Breast epithelium (tissue), 4 donors: ENCODE measurements at places on chromosomes 6 and 20.

GRCh38 chr6:12935637-12936036 is 219.1 kb downstream of the PHACTR1 start:
- no peak for DNase-seq
- no peaks in the 10 kb centered on the region for H3K4me1 ChIP-seq
- H3K36me3 ChIP-seq, result no peaks in the 10 kb centered on the region
- H3K4me3 ChIP-seq, result no peak overlapping the region

GRCh38 chr20:38776363-38776762 is 28.1 kb downstream of the ACTR5 start:
- DNase-seq, result no peak
- H3K4me3 ChIP-seq, result no peak overlapping the region
- H3K27ac ChIP-seq, result no peak overlapping the region

GRCh38 chr6:35494161-35494563 is 2.7 kb downstream of the TEAD3 start:
- peaks cover 35% of the 10 kb centered on the region for H3K4me1 ChIP-seq
- no peaks in the 10 kb centered on the region for H3K36me3 ChIP-seq
- peak overlapping the region; percentile 93 for H3K4me3 ChIP-seq
- no peak for DNase-seq
- H3K27ac ChIP-seq, result peak overlapping the region; percentile 98

DNA sequence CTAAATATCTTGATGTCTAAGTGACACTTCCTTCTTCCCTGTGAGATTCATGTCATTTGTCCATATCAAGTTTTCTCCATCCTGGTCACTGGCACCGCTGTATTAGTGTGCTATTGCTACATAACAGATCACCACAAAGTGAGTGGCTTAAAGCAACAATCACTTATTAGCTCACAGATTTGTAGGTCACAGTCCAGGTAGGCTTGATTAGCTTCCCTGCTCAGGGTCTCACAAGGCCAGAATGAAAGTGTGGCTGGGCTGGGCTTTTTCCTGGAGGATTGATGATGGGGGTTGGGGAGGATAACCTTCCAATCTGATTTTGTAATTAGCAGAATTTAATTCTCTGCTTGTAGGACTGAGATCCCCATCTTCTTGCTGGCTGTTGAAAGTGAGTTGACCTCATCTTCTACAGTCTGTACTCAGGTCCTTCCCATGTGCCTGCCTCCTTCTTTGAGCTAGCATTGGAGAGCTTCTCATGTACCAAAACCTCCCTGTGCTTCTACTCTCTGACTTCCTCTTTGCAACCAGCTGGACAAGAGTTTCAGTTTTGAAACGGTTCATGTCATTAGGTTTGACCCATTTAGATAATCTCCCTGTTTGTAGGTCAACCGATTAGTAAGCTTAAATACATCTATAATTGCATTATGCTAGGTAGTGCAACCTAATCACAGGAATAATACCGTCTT is 152.4 kb upstream of the MAN1A1 start:
- H3K27me3 ChIP-seq, result no peaks in the 10 kb centered on the region
- DNase-seq, result no peak
- no peaks in the 10 kb centered on the region for H3K36me3 ChIP-seq
- no peak overlapping the region for H3K4me3 ChIP-seq
- no peak overlapping the region for H3K27ac ChIP-seq

DNA sequence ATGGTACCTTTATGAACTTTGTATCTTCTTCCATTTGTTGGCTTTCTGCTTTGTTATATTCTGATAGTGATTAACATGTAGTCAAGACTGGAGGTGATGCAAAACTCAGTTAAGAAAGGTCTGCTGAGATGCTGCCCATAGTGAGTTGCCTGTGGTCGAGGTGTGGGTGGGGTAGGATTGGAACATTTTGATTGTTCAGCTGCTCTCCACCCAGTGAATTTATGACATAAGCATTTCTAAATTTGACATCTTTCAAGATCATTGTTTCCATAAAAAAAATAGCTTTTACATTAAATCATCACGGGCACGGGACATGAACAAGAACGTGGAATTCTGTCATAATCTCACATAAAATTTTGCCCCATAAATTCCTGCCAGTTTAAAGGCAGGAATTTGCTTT is 146.6 kb upstream of the POU3F2 start:
- no peak overlapping the region for H3K4me3 ChIP-seq
- no peak for DNase-seq
- no peak overlapping the region for H3K27ac ChIP-seq
- H3K36me3 ChIP-seq, result no peaks in the 10 kb centered on the region
- H3K4me1 ChIP-seq, result no peaks in the 10 kb centered on the region

- DNase-seq, result no peak
- no peaks in the 10 kb centered on the region for H3K27me3 ChIP-seq
- H3K4me3 ChIP-seq, result no peak overlapping the region
- H3K27ac ChIP-seq, result no peak overlapping the region
These were observed 123.4 kb downstream of the LY86 start for GRCh38 chr6:6711832-6712448.

DNA sequence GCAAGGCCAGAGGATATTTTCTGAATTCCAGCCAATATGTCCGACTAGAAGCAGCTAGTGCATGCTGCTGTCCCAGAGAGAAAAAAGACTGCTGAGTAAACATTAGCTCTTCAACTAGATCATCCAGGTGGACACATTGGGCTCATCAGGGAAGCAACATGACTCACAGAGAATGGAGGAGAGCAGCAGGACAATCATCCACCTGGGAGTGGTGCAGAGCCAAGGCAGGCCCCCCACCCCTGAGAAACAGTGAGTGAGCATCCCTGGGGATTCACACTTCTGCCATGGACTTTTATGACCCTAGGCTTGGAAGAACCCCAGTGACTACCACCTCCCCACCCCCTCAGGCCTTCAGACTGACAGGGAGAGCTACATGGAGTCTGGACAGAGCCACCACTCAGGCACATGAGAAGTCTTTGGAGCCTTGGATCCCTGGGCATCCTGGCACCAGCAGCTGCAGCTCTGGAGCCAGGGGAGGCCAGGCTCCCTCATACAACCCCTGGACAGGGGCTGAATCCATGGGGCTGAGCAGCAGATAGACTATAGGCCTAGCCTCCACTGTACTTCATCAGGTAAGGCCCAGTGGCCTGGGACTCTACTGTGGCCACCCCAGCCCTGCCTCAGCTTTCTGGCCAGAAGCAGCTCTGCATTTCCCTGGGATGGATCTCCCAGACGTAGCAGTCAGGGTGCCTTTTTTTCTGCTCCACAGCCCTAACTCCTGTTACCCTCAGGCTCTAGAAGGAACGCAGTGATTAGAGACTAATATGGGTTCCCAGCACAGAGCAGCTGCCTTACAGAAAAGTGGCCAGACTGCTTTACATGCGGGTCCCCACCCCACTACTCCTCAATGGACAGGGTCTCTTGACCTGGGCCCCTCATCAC is 82.9 kb upstream of the RNF217 start:
- H3K36me3 ChIP-seq, result no peaks in the 10 kb centered on the region
- no peaks in the 10 kb centered on the region for H3K4me1 ChIP-seq
- DNase-seq, result no peak
- H3K27ac ChIP-seq, result no peak overlapping the region

- H3K36me3 ChIP-seq, result no peaks in the 10 kb centered on the region
- H3K4me3 ChIP-seq, result no peak overlapping the region
- no peaks in the 10 kb centered on the region for H3K4me1 ChIP-seq
- no peak overlapping the region for H3K27ac ChIP-seq
- DNase-seq, result no peak
These were observed 50.2 kb downstream of the GFRA4 start for GRCh38 chr20:3612795-3613572.

DNA sequence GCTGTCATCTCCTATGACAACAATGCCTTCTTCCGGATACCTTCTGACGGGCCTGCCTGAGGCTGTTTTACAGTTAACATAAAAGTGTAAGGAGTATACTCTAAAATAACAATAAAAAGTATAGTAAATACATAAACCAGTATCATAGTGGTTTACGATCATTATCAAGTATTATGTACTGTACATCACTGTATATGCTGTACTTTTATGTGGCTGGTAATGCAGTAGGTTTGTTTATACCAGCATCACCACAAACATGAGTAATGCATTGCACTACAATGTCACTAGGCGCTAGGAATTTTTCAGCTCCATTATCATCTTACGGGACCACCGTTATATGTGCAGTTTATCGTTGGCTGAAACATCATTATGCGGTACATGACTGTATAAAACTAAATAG is 76.5 kb downstream of the VEGFA start:
- H3K27ac ChIP-seq, result no peak overlapping the region
- no peaks in the 10 kb centered on the region for H3K27me3 ChIP-seq
- H3K4me1 ChIP-seq, result no peaks in the 10 kb centered on the region
- DNase-seq, result no peak
- no peaks in the 10 kb centered on the region for H3K36me3 ChIP-seq
- no peak overlapping the region for H3K4me3 ChIP-seq

DNA sequence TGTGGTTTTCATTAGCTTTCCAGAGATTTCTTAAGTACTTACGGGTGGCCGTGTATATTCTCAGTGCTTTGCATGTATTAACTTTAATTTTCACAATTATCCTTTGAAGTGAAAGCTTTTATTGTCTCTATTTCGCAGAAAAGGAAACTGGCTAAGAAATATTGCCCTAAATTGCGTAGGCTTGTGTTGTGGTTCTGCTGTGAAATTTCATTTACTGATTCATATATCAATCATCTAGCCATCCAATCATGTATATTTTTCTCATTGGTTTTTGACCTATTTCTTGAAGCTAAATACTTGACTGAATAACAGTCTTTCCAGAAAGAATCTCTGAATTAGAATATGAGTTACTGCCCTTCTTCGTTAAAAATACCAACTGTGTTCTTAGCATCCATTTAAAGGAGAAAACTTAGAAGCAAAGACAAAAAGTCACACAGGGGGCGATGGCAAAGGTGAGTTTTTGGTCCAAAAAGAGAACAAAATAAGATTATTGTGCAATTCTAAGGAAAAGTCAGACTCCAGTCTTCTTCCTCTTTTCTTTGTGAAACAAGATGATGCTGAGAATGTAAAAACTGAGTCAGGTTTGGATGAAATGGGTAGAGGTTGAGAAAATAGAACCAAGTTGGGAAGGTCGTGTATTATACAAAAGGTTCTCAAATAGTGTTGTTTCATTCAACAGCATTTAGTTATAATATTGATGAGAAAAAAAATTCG is 1.4 kb downstream of the CYB5R4 start:
- peak overlapping the region; percentile 87 for H3K4me3 ChIP-seq
- no peak for DNase-seq
- peaks cover 16% of the 10 kb centered on the region for H3K4me1 ChIP-seq
- H3K27me3 ChIP-seq, result no peaks in the 10 kb centered on the region
- H3K27ac ChIP-seq, result no peak overlapping the region
- H3K36me3 ChIP-seq, result no peaks in the 10 kb centered on the region

GRCh38 chr6:109455437-109456110 is at the start of gene MICAL1:
TSS of gene MICAL1 (minus strand) at chr6:109455772. CDS start at chr6:109454196, 1,576 bp downstream.
- no peaks in the 10 kb centered on the region for H3K27me3 ChIP-seq
- no peak for DNase-seq
- peak within 1 kb of the TSS; percentile 62 for H3K4me3 ChIP-seq
- no peaks in the 10 kb centered on the region for H3K36me3 ChIP-seq
- H3K27ac ChIP-seq, result peak within 1 kb of the TSS; percentile 69

- no peaks in the 10 kb centered on the region for H3K36me3 ChIP-seq
- H3K4me3 ChIP-seq, result no peak overlapping the region
- no peaks in the 10 kb centered on the region for H3K4me1 ChIP-seq
- no peak for DNase-seq
- no peak overlapping the region for H3K27ac ChIP-seq
These were observed 103.6 kb upstream of the SCGN start for GRCh38 chr6:25548451-25548850.

DNA sequence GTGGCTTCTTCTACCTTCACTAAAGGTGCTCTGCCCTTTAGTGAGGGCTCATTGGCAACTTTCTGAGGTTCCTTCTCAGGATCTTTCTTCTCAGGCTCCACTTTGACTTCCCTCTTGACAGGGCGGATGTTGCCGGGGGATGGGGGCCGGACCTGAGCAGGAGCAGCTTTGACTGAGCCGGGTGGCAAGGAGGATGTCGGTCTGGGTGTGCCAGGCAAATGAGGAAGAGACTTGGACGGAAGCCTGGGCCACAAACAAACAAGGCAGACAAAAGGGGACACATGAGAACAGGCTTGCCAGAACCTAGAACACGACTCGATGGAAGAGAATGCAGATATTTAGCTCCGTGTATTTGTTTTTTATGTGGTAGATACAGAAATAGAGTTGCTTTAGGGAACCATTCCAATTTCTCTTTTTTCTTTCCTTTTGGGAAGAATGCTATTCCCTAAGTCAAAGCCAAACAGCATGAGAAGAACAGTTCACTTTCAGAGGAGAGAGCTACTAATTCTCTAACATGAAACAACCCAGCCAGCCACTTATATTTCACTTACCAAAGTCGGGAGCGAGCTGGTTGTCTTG is 76.2 kb upstream of the BCLAF1 start:
- H3K4me1 ChIP-seq, result no peaks in the 10 kb centered on the region
- no peak overlapping the region for H3K4me3 ChIP-seq
- no peak overlapping the region for H3K27ac ChIP-seq

- H3K4me1 ChIP-seq, result no peaks in the 10 kb centered on the region
- H3K36me3 ChIP-seq, result no peaks in the 10 kb centered on the region
- H3K4me3 ChIP-seq, result peak overlapping the region; percentile 69
- H3K27ac ChIP-seq, result peak overlapping the region; percentile 91
These were observed 1.1 kb downstream of the EDN1 start for GRCh38 chr6:12291071-12291838.

- H3K36me3 ChIP-seq, result no peaks in the 10 kb centered on the region
- no peak overlapping the region for H3K27ac ChIP-seq
- H3K4me3 ChIP-seq, result no peak overlapping the region
- no peaks in the 10 kb centered on the region for H3K27me3 ChIP-seq
These were observed 7.5 kb downstream of the ATG5 start for GRCh38 chr6:106318061-106318460.

- H3K27ac ChIP-seq, result peak overlapping the region; percentile 77
- no peaks in the 10 kb centered on the region for H3K27me3 ChIP-seq
- H3K4me1 ChIP-seq, result peaks cover 16% of the 10 kb centered on the region
- peak overlapping the region; percentile 77 for H3K4me3 ChIP-seq
- DNase-seq, result no peak
- H3K36me3 ChIP-seq, result no peaks in the 10 kb centered on the region
These were observed 1.2 kb upstream of the DLL1 start for GRCh38 chr6:170292111-170292406.

DNA sequence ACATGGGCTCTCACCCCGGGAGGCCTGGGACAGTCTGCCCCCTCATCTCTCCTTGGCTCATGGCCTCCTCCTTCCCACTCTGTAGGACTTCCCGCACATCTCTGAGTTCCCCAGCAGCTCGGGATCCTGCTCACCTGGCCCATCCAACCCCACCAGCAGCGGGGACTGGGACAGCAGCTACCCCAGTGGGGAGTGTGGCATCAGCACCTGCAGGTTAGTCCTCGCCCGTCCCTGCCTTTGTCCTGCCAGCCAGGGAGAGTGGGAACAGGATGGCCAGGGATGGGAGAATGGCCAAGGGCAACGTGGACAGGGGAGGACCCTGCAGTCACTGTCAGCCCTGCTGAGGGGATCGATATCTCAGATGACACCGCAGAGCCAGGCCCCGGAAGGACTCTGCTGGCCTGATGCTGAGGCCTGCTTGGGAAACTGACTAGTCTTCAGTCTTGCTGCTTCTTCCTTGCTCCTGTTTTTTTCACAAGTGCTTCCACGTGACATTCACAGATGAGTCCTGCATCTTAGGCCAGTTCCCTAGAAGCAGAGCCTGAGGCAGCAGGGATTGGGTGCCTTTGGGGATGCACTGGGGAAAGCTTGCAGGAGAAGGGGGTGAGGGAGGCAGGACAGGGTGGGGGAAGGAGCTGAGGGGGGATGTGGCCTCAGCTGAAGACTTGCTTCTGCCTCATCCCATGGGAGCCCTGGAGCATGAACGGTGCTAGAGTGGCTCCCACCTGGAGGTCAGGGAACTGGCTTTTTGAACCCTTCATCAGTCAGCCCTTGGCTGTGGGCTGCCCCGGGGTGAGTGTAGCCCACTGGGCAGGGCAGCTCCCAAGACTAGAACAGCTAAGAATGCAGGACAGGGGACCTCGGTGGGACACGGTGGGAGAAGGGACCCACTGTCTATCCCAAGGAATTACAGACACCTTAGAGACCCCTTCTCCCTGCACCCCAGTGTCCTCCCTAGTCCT is 120.1 kb downstream of the JPH2 start:
- no peak overlapping the region for H3K4me3 ChIP-seq
- peaks cover 15% of the 10 kb centered on the region for H3K27me3 ChIP-seq
- no peaks in the 10 kb centered on the region for H3K36me3 ChIP-seq
